ENCODE measurements at places on chromosomes 3 and 15.

DNA sequence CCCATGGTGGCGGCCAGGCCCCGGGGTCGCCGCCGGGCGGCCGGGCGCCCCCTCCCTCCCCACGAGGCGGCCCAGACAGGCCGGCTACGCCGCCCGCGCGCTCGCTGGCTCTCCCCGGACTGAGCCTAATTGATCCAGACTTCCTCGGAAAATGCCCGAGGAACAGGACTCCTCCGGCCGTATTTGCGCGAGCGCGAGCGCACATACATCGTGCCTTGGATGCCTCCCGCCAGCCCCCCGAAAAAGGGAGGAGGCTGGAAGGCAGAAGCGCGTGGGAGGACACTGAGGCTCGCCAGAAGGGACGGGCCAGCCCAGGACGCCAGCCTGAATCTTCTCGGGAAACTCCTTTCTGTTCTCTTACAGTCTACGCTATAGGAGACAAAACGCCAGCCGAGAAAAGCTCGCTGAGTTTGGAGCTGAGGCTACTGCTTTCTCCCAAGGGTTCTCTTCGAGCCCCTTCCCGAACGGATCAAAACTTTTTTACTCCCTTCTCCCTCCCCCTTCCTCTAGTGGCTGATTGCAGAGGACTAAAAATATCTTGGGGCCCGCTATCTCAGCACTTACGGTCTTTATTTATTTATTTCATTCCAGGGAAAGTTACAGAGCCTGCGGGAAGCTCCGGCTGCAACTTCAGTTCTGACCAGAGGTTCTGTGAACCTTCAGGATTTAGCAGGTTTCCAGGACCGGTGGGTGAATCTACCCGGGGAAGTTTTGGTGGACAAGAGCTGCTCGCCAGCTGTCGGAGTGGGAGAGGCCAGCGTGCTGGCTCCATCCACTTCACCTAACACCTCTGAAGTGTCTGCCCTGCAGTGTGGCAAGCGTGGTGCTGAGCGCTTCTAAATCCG lies at the start of gene PDZRN3:
Gene PDZRN3, minus strand, starts transcription at position 121 of the 845 bp plus-strand sequence.
- peak; percentile 74 for DNase-seq

DNA sequence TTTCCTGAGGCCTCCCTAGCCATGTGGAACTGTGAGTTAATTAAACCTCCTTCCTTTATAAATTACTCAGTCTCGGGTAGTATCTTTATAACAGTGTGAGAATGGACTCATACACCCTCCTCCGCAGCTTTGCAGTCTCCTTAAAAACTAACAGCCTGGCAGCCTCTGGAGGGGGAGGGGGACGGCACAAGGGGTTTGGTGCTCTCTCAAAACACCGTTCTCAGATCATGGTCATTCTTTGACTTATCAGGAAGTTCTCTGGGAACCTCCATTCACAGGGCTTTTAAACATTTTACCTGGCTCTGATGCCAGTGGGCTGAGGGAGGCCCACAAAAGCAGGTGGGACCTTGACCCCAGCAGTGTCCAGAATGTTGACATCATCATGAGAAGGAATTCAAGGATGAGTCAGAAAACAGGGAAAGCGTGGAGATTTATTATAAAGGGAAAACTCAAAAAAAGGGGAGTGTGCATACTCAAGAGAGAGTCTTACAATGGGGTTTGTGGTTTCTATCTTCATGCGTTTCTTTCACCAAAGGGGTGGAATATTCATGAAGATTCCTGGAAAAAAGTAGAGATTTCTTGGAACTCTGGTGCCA lies 43.9 kb downstream of the ONECUT1 start:
- no peak for DNase-seq

GRCh38 chr3:42504334-42505127 lies 2.1 kb downstream of the VIPR1 start:
- no peak for DNase-seq

DNA sequence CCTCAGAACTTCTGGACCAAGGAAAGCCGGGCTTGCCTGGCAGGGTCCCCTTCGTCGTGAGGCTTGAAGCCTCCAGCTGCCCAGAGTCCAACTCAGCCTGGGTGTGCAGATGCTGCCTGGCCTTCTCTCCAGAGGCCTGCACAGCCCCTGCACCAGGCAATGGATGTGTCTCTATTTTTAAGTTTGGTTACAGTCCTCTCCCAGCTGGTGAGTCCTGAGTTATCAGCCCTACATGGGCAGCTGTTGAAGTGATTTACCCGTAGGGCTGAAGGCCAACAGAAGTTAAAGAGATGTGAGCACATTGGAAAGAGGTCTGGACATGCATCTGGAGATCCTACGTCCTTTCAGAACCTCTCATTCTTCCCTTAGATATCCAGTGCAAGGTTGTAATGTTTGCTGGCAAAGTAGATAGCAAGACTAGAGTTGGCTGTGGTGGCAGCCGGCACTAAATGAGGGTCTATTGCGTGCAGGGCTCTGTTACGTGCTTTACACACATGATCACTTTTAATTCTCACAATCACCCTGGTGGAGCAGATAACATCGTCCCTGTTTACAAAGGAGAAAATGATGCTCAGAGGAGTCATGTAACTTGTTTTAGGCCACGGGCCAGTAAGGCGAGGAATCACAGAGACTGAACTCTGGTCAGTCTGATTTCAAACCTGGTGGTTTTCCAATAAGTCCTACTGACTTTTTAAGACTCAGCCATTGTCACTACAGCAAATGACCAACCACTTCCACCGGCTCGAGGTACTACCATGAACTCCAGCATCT lies 9.9 kb downstream of the FYCO1 start:
- no peak for DNase-seq

GRCh38 chr15:40845511-40846284 lies 1.9 kb downstream of the SPINT1 start:
- DNase-seq = no peak

DNA sequence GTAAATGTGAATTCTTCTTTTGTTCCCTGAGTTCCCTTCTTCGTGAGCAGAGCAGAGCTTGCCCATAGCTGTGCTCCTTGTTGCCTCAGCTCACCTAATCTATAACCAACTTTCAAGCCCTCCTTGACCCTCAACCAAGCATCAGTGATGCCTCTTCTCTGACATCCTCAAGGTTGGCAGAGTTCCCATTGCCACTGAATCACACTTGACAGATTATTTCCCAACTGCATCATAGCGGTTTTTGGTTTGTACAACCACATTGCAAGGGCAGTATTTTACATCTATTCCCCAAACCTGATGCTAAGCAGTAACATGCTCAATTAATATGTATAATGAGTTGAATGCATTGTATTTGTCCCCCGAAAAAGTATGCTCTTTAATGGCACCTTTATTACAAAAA lies 133.0 kb upstream of the SNTN start:
- DNase-seq = no peak

GRCh38 chr3:187521546-187521945 lies 148.6 kb downstream of the SST start:
- no peak for DNase-seq

GRCh38 chr3:27171113-27171512 lies 198.1 kb downstream of the NEK10 start:
- DNase-seq = no peak
